ENCODE measurements at places on chromosomes 3 and 15.

DNA sequence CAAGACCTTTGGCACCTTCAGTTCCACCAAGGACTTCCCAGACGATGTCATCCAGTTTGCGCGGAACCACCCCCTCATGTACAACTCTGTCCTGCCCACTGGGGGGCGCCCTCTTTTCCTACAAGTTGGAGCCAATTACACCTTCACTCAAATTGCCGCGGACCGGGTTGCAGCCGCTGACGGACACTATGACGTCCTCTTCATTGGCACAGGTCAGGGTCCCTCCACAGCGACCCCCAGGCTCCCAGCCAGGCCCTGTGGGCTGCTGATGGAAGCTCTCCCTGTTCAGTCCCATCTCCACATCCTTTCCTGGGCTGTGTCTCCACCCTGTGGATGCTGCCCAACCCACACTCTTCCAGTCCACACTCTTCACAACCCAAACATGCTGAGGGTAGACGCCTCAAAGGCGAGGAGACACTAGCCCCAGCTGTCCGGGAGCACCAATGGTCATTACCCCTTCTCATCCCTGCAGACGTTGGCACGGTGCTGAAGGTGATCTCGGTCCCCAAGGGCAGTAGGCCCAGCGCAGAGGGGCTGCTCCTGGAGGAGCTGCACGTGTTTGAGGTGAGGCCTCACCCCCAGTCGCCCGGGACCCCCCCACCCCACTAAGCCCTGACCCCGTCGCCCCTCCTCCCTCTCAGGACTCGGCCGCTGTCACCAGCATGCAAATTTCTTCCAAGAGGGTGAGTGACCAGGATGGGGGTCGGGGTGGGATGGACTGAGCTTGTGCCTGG is 4.3 kb upstream of the LSMEM2 start:
- DNase-seq, result peak; percentile 79

GRCh38 chr15:32657198-32657883 is 15.8 kb downstream of the SCG5 start:
- DNase-seq, result no peak

GRCh38 chr15:74364936-74365597 is 2.4 kb downstream of the CYP11A1 start:
- DNase-seq, result no peak

DNA sequence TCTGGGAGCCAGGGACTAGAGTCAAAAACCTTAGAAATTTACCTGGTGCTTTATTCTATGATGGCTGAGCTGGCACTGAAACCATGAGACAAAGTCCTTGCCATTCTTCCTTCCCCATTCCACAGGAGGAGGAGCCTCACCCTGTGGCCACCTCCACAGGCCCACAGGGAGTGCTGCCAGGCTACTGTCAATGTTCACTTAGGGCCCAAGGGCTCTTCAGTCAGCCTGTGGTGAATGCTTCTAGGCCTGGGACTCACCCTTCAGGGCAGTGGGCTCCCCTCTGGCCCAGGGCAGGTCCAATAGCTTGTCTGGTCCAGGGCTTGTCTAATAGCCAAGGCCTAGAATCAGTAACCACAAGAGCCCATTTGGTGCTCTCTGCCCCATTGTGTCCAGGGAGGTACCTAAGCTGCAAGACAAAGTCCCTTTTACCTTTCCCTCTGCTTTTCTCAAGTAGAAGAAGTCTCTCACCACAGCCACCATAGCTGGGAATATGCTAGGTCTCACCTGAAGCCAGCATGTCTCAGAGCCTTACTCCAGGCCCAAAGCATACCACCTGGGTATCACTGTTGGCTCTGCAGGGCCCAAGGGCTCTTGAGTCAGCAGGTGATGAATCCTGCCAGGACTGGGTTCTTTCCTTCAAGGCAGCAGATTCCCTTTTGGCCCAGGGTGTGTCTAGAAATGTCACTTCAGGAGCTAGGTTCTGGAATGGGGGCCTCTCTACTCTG is 61.8 kb upstream of the CHRNB4 start:
- DNase-seq, result no peak

GRCh38 chr3:147299656-147300055 is 106.7 kb downstream of the ZIC4 start:
- no peak for DNase-seq

DNA sequence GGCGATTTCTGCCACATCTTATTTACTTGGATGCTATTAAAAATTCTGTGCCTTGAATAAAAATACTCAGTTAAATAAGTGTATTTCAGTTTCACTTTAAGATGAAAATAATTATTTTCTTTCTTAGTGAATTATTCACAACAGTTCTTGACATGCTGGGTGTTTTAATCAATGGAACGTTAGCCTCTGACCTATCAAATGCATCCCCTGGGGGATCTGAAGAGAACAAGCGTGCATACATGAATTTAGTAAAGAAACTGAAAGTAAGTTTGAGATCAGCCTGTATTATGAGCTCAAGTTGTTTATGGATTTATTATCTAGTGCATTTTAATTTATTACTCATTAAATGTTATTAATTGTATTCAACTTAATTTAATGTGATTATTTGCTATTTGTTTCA is 597 bp downstream of the P2RY12 start:
- no peak for DNase-seq

- no peak for DNase-seq
Measured at GRCh38 chr3:144384241-144384979, 412.8 kb downstream of the DIPK2A start.

DNA sequence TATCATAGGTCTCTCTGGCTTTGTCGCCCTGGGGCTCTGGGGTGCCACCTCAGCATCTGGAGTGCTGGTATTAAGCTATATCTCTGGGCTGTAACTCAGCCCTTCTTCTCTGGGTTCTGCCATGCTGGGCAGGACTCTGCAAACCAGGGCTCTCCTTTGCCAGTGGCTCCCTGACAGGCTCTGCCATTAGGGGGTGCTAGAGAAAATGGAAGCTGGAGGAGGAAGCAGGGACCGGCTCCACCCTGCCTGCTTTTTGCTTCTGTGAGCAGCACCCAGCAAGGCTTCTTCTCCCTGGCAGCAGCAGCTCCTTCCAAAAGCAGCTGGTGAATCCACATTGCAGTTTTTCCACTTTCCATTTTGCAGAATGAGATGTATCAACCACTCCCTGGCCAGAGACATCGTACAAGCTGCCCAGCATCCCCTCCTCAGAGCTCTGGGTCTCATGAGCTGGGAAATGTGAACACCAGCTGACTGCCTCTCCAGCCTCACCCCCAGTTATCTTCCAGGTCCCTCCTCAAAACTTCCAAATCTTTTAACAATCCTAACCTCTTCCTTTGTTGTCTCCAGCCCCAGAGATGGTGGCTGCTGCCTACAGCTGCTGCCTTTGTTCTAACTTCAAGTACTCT is 165.0 kb downstream of the ABHD5 start:
- DNase-seq, result no peak

DNA sequence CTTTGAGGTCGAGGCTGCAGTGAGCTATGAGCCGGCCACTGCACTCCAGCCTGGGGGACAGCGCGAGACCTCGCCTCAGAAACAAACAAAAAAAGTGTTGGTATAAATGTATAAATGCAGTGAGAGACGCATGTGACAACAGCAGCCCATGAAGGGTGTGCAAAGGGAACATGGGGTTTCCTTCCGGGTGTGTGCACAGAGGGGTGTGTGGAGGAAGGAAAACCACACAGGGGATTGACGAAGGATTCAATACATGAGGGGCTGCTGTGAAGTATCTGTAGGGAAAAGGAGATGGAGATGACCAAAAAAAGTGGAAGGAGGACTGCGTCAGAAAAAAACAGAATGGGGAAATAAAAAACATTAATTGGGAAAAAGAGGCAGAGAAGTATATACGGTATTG is 1.1 kb downstream of the MTFMT start:
- no peak for DNase-seq

DNA sequence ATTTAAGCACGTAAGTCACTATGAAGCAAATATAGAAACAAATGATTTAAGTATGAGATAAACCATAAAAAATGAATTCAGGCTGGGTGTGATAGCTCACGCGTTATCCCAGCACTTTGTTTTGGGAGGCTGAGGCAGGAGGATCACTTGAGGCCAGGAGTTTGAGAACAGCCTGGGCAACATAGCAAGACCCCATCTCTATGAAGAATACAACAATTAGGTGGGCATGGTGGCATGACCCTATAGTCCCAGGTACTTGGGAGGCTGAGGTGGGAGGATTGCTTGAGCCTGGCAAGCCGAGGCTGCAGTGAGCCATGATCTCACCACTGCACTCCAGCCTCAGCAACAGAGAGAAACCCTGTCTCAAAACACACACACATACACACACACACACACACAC is 34.2 kb downstream of the TMCC1 start:
- DNase-seq, result no peak

DNA sequence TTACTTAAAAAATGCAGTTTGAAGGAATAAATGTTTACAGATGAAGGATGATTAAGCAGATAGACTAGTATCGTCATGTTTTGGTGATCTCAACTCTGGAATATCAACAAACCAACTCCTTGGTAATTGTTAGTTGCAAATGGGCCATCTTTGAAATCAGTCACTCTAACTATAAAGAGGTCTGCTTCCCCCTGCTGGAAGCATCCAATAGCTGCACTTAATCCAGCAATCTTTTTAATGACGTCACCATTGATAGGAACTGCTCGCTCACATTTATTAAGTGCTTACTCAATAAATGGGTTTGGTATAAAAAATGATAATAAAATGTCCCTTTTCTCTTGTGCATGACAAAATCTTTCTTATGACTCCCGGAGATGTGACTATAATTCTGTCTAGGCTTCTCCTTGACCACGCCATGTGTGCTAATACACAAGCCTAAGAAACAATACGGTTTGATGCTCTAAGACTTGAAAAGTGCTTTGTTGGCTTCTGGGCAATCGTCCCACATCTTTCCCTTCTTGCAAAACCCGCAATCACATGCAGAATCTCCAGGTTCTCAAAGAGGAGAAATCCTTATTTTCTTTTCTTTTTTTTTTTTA is 227.6 kb upstream of the POU1F1 start:
- peak; percentile 14 for DNase-seq

GRCh38 chr3:37554364-37554763 is 307.3 kb upstream of the CTDSPL start:
- DNase-seq, result no peak

GRCh38 chr15:41017066-41017735 is 63.9 kb downstream of the CHAC1 start:
- DNase-seq, result no peak

DNA sequence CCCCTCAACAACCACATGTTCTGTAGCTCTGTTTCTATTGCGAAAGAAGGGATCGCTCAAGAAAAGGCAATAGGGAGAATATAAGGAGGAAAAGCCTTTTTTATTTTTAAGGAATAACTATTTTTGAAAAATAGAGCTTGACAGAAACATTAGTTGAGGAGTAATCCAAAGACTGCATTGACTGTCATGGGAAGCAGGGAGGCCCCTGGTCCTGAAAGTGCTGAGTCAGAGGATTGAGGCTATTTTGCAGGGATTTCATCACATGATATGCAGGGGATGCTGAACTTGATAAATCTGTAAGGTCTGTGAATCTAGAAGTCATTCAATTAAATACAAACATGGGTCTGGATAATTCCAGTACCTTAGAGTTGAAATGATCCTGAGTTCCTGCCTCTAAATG is 92.0 kb downstream of the MTHFS start:
- DNase-seq, result no peak

DNA sequence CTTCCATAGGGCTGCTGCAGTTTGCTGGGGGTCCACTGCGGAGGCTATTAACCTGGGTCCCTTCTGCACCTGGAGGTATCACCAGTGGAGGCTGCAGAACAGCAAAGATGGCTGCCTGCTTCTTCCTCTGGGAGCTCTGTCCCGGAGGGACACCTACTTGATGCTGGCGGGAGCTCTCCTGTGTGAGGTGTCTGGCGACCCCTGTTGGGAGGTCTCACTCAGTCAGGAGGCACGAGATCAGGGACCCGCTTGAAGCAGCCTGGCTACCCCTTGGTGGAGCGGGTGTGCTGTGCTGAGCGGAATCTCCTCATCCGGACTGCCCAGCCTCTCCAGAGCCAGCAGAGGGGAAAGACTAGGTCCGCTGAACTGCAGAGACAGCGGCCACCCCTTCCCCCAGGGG is 56.0 kb upstream of the CTXND1 start:
- peak; percentile 34 for DNase-seq

GRCh38 chr3:134472831-134473230 is 13.0 kb downstream of the ANAPC13 start:
- no peak for DNase-seq

DNA sequence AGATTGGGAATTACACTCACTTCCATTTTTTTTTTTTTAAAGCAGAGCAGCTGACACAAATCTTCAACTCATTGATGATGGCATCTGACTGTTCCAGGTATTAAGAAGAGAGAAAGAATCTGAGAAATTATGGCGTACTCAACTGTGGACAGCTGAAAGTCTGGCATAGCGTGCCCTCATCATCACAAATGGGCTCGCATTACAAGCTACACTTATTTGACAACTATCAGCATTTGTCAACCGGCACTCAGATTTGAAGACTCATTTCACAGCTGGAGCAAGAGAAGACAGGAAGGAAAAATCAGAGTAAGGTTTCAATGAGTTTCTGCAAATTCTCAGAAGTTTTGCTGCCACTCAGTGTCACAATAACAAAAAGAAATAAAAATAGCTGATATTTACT is 235.9 kb downstream of the ATP8B4 start:
- no peak for DNase-seq

DNA sequence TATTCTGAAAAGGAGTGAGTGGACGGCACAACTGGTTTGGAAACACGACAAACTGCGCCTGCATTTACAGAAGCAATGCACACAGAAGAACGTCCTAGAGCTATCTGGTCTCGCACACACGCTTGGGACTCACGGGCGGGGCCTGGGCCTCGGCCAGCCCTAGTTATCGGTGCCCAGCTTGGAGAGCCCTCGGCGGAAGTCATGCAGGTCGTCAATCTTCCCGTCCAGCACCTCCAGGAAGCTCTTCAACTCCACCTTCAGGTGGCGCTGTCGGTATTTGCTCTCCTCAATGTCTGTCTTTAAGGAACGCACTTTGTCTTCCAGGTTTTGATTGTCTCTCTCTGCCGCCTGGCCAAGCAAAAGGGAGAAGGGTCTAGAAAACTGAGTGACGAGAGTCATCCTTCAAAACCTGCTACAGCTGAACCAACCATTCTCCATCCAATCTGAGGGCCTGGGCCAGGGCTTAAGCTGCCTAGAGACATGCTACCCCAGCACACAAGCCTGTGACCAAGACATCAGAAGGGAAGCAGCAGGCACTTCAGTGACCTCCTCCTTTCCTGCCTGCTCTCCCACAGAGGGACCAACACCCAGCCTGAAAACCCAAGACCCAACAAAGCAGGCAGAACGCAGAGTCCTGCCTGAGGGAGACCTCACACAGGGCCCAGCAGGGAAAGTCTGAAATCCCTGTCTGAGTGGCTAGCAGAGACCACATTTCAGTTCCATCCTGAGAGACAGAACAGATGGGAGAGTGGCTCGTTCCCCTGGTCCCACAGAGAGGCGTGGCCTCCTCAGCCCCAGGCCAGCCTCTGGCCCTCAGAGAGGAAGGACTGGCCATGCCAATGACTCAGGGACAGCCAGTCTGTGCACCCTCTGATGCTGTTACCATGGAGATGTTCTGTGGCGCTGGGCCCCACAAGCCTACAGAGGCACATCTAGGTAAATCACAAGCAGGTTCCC is 40.4 kb downstream of the WHAMM start:
- peak; percentile 54 for DNase-seq

Measured in HuH-7.5 (cell line).